CD4-positive, alpha-beta T cell treated with Interleukin-17A for 4 hours (primary cell): ENCODE measurements at places on chromosomes 13 and 19.

- DNase-seq = no peak
Observed at GRCh38 chr19:44573627-44574026, 39.7 kb upstream of the IGSF23 start.

- DNase-seq = no peak
Observed at GRCh38 chr13:43687038-43687437, 99.7 kb downstream of the ENOX1 start.

DNA sequence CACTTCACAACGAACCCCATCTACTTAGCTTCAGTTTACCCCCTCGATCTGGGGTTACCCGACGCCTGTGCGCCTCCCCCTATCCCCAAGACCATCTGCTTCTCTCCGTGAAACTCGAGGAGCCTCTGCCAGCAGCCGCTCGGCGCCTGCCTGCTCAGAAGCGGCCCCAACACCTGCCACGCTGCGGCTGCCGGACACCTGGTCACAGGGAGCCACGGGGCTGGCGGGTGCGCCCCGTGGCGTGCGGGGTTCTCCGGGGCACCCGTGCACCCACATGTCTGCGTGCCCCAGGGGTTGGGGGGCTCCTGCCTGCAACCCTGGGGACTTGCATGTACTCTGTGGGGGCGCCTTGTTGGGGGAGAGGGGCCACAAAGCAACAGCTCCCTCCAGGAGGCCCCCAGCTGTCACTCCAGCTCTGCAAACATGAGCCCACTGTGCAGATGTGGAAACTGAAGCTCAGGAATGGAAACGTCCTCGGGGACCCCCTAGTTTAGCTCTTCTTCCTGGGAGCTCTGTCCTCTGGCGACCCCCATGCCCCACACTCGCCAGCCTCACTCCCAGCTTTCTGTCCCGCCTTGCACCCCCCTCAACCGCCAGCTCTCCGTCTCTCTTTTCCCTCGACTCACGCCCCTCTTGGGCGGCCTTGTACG, 7.0 kb upstream of the SEMA6B start:
- no peak for DNase-seq

- DNase-seq = no peak
Observed at GRCh38 chr13:53068585-53069520, 40.2 kb downstream of the OLFM4 start.

GRCh38 chr13:99129951-99130350, 70.7 kb upstream of the UBAC2 start:
- DNase-seq = no peak
